Posterior vena cava (tissue), 2 donors: ENCODE measurements at places on chromosomes 7 and 10.

DNA sequence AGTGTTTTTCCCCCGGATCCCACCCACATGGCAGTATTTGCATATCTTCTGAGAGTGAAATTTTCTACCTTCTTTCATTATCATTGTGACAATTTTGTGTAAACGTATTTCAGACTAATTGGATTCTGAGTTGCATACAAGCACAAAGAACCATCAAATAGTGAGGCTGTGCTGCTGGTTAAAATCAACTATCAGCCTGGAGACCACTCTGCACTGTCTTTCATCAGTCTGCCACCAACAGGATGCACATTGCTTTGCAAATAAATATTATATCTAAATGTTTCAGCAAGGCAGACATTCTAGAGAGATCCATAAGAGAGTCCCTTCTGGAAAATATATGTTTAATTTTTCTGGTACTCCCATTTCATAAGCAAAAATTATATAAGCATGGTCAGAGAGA, 851.8 kb downstream of the XPNPEP1 start:
- no peak for DNase-seq

- peak; percentile 87 for DNase-seq
These were observed 82.7 kb upstream of the C1GALT1 start for GRCh38 chr7:7099584-7100014.

DNA sequence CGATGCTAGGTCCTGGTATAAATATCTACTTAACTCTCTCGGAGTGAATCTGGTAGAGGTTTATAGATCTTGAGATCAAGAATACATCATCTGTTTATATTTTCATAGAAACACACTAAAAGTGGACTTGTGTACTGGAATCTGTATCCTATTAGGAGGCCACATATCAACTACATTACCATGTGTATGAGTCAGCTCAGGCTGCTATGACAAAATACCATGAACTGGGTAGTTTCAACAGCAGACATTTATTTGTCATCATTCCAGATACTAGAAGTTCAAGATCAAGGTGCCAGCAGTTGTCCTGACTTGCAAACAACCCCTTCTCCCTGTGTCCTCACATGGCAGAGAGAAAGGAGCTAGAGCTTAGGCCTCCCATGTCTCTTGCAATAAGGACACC, 113.9 kb upstream of the PFKP start:
- no peak for DNase-seq

DNA sequence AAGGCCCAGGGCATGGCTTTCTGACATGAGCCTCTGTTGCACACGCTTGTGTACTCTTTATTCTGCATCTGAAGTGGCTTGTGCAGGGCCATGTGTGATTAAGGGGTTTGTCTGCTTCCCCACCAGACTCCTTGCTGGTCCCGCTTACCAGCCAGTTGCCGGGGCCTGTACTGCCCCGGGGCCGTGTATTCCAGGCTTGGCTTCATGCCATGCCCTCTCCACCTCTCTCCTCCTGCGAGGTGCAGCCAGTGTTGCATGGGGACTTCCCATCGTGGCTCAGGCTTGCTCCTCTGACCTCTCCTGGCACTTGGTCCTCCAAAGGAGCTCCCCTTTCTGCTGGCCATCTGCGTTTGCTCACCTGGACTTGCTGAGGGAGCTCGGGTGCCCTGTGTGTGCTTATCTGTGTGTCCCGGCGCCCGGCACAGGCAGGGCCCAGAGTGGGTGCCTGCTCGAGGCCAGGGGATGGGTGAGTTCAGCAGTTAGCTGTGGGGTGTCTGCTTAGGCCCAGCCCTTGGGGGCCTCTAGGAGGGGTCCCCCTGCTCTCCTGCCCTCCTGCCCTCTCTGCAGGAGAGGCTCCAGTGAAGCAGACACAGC, 11.0 kb upstream of the C10orf143 start:
- no peak for DNase-seq

DNA sequence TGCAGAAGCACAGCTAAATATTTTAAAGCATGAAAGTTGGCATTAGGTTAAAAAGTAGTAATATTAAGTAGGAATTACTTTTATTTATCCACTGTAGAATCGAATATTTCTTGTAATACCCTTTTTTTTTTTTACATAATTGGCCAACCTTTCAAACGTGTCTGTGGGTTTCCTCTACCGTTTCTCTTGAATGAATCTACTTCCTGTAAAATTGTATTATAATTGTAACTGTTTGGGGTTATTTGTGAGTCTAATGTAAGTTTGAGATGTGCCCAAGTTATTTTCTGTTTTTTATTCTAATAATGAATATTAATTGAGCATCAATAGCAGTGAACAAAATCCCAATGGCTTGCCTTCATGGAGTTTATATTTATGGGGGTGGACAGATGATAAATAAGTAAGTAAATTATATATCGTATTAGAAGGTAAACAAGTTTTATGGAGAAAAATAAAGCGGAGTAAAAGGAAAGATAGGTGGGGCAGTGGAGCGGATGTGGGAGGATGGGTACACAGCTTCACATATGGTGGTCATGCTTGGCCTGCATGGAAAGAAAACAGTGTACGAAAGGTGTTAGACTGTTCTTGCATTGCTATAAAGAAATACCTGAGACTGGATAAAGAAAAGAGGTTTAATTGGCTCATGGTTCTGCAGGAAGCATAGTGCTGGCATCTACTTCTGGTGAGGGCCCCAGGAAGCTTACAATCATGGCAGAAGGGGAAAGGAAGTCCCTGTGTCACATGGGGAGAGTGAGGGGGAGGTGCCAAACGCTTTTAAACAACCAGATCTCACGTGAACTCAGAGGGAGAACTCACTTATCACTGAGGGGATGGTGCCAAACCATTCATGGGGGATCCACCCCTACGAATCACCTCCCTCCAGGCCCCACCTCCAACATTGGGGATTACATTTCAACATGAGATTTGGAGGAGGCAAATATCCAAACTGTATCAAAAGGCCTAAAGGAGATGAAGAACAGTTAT, 5.4 kb downstream of the TSPAN13 start:
- no peak for DNase-seq

DNA sequence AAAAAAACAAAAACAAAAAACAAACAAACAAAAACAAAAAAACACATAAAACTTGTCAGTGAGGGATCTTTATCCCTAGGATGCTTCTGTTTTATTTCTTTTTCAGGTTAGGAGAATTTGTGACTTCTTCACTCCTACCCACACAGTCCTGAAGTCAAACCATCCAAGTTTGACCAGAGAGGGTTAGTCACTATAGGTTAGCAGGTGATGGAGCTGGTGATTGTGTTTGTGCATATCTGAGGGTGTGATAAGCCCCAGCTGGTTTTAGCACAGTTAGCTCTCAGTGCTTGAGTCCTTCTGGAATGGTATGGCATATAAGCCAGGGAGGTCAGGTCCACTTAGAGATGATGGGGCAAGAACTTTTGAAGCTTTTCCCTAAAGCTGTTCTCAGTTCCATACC, 11.8 kb upstream of the IKZF1 start:
- DNase-seq = no peak

DNA sequence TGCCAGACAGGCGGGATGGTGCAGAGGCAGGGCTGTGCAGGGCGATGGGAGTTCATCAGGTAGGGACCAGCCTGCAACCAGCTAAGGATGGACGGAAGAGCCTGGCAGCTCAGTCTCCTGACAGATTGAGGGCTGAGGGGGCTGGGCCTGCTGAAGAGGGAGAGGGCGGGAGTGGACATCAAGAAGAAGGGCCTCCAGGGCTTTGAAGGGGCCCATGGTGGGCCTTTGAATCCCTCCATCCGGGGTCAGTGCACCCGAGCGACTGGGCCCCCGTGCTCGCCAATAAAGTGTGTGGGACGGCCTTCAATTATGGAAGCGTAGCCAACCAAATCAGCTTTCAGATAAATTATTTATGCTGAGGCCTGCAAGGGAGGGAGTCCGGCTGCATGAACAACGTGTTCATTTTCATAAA, 431.2 kb downstream of the RPS24 start:
- peak; percentile 68 for DNase-seq

GRCh38 chr7:118517275-118517674, 292.8 kb downstream of the ANKRD7 start:
- no peak for DNase-seq

DNA sequence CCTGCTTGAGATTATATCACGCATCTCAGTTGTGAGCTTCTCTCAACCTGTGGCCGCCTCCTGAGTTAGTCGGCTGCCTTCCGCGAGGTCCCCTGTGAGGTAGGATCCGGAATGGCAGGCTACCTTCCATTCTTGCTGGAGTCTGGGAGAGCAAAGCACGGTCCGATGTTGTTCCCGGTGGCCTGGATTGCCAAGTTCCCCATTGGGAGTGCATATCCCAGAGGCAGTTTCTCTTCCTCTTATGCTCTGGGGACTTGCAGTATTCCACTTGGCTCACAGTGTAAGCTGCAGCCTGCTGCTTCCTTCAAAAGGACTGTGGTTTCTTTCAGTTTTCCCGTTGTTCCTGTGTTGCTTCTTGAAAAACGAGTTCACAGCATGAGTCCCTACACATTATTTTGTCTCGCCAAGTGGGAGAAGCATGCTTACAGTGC, 225.4 kb upstream of the ZWINT start:
- DNase-seq = no peak

GRCh38 chr7:112069879-112070321, 136.3 kb downstream of the DOCK4 start:
- DNase-seq = no peak

- DNase-seq = no peak
These were observed 85.7 kb upstream of the INHBA start for GRCh38 chr7:41788556-41788955.

DNA sequence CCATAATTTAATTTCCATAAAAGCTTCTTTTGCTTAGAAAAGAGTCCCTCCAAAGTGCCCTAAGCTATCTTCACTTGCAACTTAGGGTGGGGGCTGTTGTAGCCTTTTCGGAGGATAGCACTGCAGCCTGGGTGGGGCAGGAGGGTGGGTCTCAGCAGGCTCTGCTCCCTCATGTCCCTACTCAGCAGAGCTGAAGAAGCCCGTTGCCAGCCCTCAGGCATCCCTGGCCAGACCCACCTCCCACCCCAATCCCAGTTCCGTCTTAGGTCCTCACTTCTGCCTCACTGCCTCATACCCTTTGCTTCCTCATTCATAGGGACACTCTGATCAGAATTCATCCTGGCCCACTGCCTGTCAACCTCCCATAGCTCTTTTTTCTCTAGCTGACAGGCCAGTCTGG, 99.8 kb upstream of the ZMIZ1 start:
- no peak for DNase-seq

- DNase-seq = peak; percentile 45
These were observed 21.1 kb upstream of the PCBD1 start for GRCh38 chr10:70909326-70909935.

- DNase-seq = no peak
These were observed 91.6 kb downstream of the ETV1 start for GRCh38 chr7:13897819-13898218.

- no peak for DNase-seq
These were observed 640.4 kb downstream of the TYW1 start for GRCh38 chr7:67637023-67637358.
